Activated CD8-positive, alpha-beta memory T cell treated with anti-CD3 and anti-CD28 coated beads, Interleukin-2, amount 10 ng/mL, durations not matched to agents 7 days and 5 days (primary cell): ENCODE measurements at places on chromosomes 6 and 20. TPM values are rescaled to one million over a fixed set of nuclear protein-coding genes. Genes with fewer than 3 reads are reported as not detected.

- no peak overlapping the region for H3K4me3 ChIP-seq
- DNase-seq, result no peak
- H3K4me1 ChIP-seq, result no peaks in the 10 kb centered on the region
- no peaks in the 10 kb centered on the region for H3K27me3 ChIP-seq
- H3K27ac ChIP-seq, result no peak overlapping the region
Measured at GRCh38 chr20:61812845-61813485, 252.7 kb downstream of the TAF4 start.

DNA sequence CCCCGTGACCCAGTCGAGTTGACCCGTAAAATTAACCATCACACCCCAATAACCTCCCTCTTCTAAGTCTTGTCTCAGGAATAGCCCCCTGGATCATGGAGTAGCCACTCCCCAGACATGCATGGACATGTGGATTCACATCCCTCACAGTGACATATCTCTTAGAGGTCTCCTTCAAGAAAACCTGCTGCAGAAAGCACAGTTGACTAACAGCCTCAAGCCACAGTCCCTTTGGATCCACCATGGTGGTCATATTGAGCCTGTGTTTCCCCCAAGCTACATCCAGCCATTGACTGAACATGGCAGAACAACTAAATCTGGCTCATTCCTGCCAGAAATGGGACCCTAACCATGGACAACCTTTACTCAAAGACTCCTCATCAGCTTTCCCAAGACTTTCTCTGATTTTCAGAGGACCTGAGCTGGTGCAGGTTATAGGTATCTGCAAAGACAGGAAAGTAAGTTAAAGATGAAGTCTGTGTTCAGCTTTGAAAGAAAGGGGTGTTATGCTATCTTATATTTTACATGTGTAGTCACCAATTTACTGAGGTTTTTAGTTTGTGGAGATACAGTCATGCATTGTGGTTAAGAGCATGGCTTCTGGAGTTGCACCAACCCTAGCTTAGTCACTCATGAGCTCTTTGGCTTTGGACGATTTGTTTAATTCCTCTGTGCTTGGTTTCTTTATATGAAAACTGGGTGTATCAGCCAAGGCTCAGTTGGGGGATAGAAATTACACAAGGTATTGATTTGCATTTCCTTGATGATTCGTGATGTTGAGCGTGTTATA lies 219.1 kb downstream of the MYLK4 start:
- no peak overlapping the region for H3K27ac ChIP-seq
- H3K4me1 ChIP-seq, result peaks cover 12% of the 10 kb centered on the region
- H3K27me3 ChIP-seq, result peaks cover 84% of the 10 kb centered on the region

- H3K4me1 ChIP-seq, result no peaks in the 10 kb centered on the region
- H3K27ac ChIP-seq, result no peak overlapping the region
- H3K27me3 ChIP-seq, result no peaks in the 10 kb centered on the region
- H3K4me3 ChIP-seq, result no peak overlapping the region
- DNase-seq, result no peak
Measured at GRCh38 chr6:21895555-21895954, 302.0 kb downstream of the SOX4 start.

GRCh38 chr20:32343439-32343838 lies 14.7 kb upstream of the ASXL1 start:
- no peaks in the 10 kb centered on the region for H3K27me3 ChIP-seq
- DNase-seq, result no peak
- peaks cover 8% of the 10 kb centered on the region for H3K4me1 ChIP-seq
- no peak overlapping the region for H3K27ac ChIP-seq
- no peak overlapping the region for H3K4me3 ChIP-seq

DNA sequence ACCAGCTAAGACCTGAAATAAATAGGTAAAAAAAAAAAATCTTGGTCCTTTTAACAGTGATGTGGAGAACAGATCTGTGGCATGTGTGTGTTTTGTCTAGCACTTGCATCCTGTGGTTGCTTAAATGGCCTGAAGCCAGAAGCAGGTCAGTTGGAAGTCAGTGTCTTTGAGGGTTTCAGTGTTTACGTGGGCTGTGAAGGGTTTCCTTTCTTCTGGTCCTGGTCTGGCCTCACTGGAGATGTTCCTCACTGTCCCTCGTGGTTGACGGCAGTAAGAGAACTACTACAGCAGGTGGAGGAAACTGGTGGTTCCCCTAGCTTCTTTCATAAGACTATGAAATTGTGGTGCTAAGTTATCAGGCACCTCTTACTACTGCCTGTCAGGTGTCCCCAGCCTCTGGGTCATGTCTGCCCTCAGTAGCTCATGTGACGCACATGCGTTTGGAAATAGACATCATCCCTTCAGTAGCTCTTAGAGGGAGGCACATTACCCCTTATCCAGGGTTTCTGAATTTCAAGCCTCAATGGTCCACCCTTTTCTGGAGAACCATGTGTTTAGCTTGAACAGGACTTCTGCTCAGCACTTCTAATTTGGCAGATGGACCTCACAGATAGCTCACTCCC lies 59.4 kb upstream of the SCP2D1 start:
- H3K27ac ChIP-seq, result no peak overlapping the region
- H3K36me3 ChIP-seq, result no peaks in the 10 kb centered on the region
- H3K4me1 ChIP-seq, result peaks cover 3% of the 10 kb centered on the region

GRCh38 chr20:38752029-38752428 lies 3.8 kb downstream of the ACTR5 start:
- no peak overlapping the region for H3K4me3 ChIP-seq
- H3K27me3 ChIP-seq, result no peaks in the 10 kb centered on the region
- no peak for DNase-seq
- H3K36me3 ChIP-seq, result peaks cover 7% of the 10 kb centered on the region
- H3K27ac ChIP-seq, result no peak overlapping the region

DNA sequence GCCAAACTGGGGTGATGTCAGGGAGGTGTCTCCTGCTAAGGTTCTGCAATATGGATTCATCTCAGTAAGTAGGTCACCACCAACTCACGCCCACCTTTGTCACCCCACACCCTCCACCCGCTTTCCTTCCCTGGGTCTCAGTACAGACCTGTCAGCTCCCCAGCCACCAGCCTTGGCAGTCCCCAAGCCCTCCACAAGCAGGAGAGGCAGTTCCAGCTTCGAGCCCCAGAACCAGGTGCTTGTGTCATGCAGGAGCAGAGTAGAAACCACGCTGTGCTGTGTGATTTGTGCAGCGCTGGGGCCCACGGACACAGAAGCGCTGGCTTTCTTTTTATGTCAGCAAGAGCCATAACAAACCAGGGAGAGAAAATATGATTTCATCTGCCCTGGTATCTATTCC lies 89.0 kb upstream of the CDH4 start:
- H3K27me3 ChIP-seq, result no peaks in the 10 kb centered on the region
- no peak for DNase-seq
- no peak overlapping the region for H3K27ac ChIP-seq
- no peaks in the 10 kb centered on the region for H3K36me3 ChIP-seq

GRCh38 chr20:50579511-50579910 lies 69.3 kb downstream of the PTPN1 start:
- H3K4me3 ChIP-seq, result no peak overlapping the region
- peaks cover 9% of the 10 kb centered on the region for H3K4me1 ChIP-seq
- H3K36me3 ChIP-seq, result peaks cover 63% of the 10 kb centered on the region
- H3K27ac ChIP-seq, result no peak overlapping the region
- no peaks in the 10 kb centered on the region for H3K27me3 ChIP-seq
- no peak for DNase-seq

GRCh38 chr6:16700202-16700915 lies 60.9 kb downstream of the ATXN1 start:
- peaks cover 12% of the 10 kb centered on the region for H3K36me3 ChIP-seq
- H3K27ac ChIP-seq, result peak overlapping the region; percentile 99
- no peaks in the 10 kb centered on the region for H3K27me3 ChIP-seq
- H3K4me1 ChIP-seq, result peaks cover 84% of the 10 kb centered on the region
- peak overlapping the region; percentile 81 for H3K4me3 ChIP-seq

DNA sequence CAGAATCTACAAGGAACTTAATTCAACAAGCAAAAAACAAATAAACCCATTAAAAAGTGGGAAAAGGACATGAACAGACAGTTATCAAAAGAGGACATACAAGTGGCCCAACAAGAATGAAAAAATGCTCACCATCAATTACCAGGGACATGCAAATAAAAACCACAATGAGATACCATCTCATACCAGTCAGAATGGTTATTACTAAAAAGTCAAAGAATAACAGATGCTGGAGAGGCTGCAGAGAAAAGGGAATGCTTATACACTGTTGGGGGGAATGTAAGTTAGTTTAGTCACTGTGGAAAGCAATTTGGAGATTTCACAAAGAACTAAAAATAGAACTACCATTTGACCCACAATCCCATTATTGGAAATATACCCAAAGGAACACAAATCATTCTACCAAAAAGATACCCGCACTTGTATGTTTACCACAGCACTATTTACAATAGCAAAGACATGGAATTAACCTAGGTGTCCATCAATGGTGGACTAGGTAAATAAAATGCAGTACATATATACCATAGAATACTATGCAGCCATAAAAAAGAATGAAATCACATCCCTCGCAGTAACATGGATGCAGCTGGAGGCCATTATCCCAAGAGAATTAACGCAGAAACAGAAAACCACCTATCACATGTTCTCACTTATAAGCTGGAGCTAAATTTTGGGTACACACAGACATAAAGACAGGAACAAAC lies 48.4 kb downstream of the RNGTT start:
- no peak overlapping the region for H3K27ac ChIP-seq
- no peak overlapping the region for H3K4me3 ChIP-seq
- H3K27me3 ChIP-seq, result no peaks in the 10 kb centered on the region
- peaks cover 36% of the 10 kb centered on the region for H3K36me3 ChIP-seq
- DNase-seq, result no peak

GRCh38 chr6:100613656-100614055 lies 148.9 kb upstream of the SIM1 start:
- no peaks in the 10 kb centered on the region for H3K4me1 ChIP-seq
- H3K27me3 ChIP-seq, result no peaks in the 10 kb centered on the region
- DNase-seq, result no peak
- H3K27ac ChIP-seq, result no peak overlapping the region
- H3K4me3 ChIP-seq, result no peak overlapping the region

GRCh38 chr6:149508485-149508884 lies 23.7 kb upstream of the ZC3H12D start:
- peak overlapping the region; percentile 91 for H3K27ac ChIP-seq
- DNase-seq, result peak; percentile 61
- H3K4me3 ChIP-seq, result peak overlapping the region; percentile 45

- no peak for DNase-seq
- H3K27ac ChIP-seq, result no peak overlapping the region
- H3K4me1 ChIP-seq, result peaks cover 6% of the 10 kb centered on the region
- peaks cover 33% of the 10 kb centered on the region for H3K27me3 ChIP-seq
- H3K36me3 ChIP-seq, result no peaks in the 10 kb centered on the region
Measured at GRCh38 chr20:47780720-47781389, 4.4 kb downstream of the SULF2 start.

DNA sequence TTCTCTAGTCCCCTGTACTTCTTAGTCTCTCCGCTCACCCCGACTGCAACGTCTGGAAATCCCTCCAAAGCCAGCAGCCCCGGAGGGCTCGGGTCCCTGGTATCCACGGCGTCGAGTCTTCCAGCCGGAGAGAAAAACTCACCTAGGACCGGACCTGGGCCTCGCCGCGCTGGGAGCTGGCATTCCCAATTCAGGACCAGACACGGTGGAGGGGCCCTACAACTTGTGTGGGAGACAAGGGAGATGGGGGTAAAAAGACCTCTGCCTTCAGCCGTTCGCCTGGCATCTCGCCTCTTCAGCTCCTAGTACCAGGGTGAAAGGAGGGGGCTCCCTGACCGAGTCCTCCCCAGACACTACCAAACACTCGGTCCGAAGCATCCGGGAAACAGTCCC lies 64.3 kb downstream of the GPX5 start:
- peaks cover 30% of the 10 kb centered on the region for H3K4me1 ChIP-seq
- peaks cover 75% of the 10 kb centered on the region for H3K27me3 ChIP-seq
- DNase-seq, result no peak
- no peak overlapping the region for H3K27ac ChIP-seq

DNA sequence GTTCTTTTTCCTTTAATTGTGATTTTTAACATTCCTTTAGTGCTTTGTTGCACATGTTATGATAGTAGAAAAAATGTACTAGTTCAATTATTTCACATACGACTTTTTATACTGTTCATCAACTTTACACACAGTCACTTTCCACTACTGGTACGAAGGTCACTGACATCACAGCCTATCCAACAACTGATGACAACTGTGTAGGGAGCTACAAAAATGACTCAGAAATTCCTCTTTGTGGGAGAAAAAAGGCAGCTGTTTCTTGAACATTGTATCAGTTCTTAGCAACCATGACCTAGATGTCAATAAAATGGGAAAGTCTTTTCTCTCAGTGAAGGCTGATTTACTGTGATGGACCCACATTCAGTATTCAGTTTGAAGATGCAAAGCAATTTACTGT lies 7.0 kb upstream of the ID4 start:
- no peak for DNase-seq
- H3K27me3 ChIP-seq, result peaks cover 8% of the 10 kb centered on the region
- H3K36me3 ChIP-seq, result no peaks in the 10 kb centered on the region
- H3K4me3 ChIP-seq, result no peak overlapping the region
- no peaks in the 10 kb centered on the region for H3K4me1 ChIP-seq
- no peak overlapping the region for H3K27ac ChIP-seq

DNA sequence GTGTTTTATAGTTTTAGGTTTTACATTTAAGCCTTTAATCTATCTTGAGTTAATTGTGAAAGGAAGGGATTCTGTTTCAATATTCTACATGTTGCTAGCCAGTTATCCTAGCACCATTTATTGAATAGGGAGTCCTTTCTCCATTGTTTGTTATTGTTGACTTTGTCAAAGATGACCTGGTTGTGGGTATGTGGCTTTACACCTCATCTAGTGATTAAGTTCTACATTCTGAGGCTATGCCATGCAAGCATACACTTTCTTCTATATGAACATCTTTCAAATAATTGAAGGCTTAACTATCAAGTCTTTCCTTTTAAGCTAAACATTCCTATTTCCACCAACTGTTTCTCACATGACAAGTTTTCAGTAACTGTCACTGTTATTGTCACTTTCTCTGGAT lies 46.1 kb downstream of the ME1 start:
- no peaks in the 10 kb centered on the region for H3K36me3 ChIP-seq
- H3K4me3 ChIP-seq, result no peak overlapping the region
- H3K27ac ChIP-seq, result no peak overlapping the region
- no peaks in the 10 kb centered on the region for H3K27me3 ChIP-seq
- no peak for DNase-seq
- H3K4me1 ChIP-seq, result no peaks in the 10 kb centered on the region

- no peak overlapping the region for H3K27ac ChIP-seq
- no peak overlapping the region for H3K4me3 ChIP-seq
- H3K36me3 ChIP-seq, result peaks cover 6% of the 10 kb centered on the region
- no peak for DNase-seq
Measured at GRCh38 chr20:1440024-1440423, 26.6 kb downstream of the NSFL1C start.

- peaks cover 32% of the 10 kb centered on the region for H3K27me3 ChIP-seq
- peaks cover 24% of the 10 kb centered on the region for H3K4me1 ChIP-seq
- peak overlapping the region; percentile 89 for H3K4me3 ChIP-seq
- no peak for DNase-seq
- H3K27ac ChIP-seq, result no peak overlapping the region
Measured at GRCh38 chr6:53796791-53797190, 2.0 kb downstream of the LRRC1 start.

The KCNK16 gene
- not detected for total RNA-seq

The IGF2R gene
- total RNA-seq, result 83.1 TPM

The REM1 gene
- total RNA-seq, result not detected

The LST1 gene
- 109 TPM for total RNA-seq

The BCAS1 gene
- total RNA-seq, result 0.14 TPM

The CFAP61 gene
- not detected for total RNA-seq

The MAN1A1 gene
- 38.4 TPM for total RNA-seq

The NMBR gene
- total RNA-seq, result not detected

The NKX2-2 gene
- not detected for total RNA-seq
